Fibroblast of skin of left biceps (primary cell): ENCODE measurements at places on chromosomes 5 and 9.
A peak's percentile ranks its signal among the peaks of the same experiment; 100 is the strongest.

DNA sequence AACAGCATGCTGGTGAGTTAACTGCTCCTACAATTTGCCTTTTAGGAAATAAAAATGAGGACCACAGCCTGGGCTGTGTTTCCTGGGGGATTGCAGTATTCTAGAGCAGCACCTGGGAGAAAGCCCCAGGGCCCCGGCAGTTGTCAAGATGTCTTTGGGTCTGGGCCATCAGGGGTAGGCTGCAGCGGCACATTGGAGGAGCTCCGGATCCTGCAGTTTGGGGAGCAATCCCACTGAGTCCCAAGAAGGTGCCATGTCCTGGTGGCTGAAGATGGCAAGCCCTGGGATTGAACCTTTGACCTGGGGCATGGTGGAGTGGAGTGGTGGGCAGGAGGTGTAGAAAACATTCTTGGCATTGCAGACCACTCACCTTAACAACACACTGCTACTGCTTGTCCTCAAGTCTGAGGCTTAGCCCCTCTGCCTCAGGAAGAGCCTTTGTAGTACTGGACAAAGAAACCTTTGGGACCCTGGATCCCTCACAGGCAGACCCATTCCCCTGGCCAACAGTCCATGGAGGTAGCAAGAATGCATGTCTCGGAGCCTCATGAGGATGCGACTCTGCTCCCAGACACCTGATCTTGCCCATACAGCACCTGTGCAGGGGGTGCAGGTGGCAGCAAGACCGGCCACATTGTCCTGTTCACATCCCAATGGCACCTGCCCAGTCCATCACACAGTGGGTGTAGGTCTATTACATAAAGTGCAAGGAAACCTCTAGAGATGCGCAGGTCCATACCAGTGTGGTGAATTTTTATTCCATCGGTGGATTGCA lies 159.1 kb upstream of the IRX2 start:
- DNase-seq, result no peak

DNA sequence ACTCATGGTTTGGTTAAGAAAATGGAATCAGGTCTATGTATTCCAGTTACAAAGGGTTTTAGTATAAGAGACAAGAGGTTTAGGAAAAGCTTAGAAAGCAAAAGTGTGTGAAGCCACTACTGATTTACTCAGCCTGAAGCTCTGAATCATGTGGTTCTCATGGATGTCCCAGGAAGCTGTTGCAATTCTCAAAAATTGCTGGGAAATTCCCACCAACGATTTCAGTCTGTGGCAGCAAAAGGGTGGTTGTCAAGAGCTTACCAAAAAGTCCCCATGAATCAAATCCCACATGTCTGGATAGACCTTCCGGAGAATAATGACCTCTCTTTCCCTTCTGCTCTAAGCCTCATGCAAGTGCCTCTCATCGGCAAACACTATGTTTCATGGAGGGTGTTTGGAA lies 929.9 kb downstream of the TLE4 start:
- DNase-seq, result no peak

DNA sequence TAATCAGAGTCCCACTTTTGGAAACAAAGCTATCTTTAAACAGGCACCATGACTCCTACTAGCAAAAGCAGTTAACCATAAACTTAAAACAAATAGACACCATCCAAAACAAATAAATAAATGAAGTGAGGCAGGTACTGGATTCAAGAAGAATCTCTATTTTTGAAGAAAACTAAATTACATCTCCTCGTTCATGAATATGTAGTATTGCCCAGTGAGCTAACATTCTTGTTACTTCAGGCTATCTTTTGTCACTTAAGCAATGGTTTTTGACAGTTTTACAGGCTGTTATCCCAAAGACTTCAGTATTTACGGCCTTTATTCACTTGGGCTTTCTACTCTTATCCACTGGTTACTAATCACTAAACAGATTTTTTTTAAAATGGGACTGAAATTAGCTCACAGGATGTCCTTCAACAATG lies 242.5 kb downstream of the MLLT3 start:
- DNase-seq, result no peak

DNA sequence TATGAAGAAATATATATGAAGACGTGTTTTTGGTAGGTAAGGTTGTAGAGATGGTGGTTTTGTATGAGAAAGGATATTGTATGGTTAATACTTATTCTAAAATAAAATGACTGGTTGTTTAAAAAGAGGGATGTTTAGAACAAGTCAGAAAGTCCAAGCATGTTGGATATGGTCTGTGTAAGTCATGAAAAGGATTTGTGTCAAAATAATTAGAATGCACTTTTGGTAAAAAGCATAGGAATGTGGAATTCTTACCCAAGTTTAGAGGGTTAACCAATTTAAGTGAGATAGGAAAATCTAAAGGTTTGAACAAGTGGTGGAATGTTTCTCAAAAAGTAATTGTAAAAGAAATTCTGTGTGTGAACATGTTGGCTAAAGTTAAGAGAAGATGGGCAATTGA lies 1556.5 kb upstream of the C9orf72 start:
- no peak for DNase-seq

DNA sequence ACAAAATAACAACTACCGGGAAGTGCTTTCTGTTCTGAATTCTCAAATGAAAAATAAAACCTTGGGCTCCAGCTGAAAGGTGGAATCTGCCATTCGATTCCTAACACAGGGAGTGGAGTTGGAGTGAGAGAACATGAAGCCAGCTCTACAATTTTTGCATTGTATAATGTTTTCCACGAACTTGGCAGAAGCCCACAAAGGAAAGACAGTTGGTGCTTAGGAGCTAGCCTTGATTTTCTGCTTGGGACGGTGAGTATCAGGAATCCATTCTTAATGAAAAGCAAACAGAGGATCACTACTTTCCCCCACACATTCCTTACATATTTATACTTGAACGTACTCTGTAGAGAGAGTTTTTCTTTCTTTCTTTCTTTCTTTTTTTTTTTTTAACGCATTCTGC lies 74.2 kb upstream of the FBXL7 start:
- no peak for DNase-seq

GRCh38 chr9:1917396-1917935 lies 97.7 kb upstream of the SMARCA2 start:
- DNase-seq, result no peak

DNA sequence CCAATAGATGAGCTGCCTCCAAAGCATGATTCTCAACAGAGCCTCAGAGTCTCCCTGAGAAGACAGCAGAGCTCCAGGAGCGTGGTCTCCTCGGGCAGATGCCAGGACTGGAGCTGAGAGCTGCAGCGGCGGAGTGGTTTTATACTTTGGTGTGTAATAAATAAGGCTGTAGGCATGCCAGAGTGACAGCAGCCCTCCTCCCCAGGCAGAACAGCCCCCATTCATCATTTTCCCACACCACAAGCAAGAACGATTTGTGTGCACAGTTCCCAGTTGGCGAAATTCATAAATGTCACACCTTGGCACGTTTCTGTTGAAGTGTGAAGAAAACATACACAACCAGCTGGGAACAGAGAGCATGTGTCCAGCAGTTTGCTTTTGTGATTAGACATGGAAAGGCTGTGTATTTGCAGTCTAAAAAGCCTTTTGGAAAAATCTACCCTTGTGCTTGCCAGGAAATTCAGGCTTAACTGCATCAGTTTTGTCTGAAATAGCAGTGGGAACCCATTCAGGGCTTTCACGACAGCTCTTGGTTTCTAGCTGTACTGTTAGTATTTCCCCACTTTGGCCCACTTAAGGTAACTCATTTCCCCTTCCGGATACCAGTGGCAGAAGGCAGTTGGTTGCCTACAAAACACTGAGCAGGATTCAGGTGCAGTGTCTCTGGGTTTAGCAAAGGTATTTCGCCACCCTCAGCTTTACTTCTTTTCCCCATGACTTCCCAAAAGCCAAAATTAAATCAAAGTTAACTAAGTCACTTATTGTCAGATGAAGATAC lies at the start of gene C1QTNF3:
TSS of gene C1QTNF3 (minus strand) at position 115 of the 778 bp plus-strand sequence. CDS start at position 27, 88 bp downstream.
- DNase-seq, result peak; percentile 40

DNA sequence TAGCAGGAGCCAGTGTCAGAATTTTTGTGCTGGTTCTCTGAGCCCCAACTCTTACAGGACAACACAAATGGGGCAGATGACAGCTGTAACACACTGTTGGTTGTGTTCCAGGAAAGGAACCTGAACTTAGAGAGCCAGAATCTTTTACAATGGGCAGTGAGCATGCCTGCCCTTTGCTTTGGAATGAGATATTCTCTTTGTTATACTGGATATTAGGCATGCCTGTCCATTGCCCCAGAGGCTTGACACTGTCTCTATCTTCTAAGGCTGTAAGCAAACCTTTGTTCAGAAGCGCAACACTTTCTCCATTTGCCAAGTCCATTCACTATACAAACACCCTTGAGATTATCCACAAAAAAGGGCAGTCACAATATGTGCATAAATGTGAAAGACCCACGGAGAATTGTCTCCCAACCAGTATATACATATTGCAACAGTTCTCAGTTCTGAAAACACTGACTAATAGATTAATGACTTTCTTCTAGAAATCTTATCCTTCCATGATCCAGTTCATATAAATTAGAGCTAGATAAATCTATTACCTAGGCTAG lies 26.3 kb upstream of the CEP120 start:
- DNase-seq, result no peak

DNA sequence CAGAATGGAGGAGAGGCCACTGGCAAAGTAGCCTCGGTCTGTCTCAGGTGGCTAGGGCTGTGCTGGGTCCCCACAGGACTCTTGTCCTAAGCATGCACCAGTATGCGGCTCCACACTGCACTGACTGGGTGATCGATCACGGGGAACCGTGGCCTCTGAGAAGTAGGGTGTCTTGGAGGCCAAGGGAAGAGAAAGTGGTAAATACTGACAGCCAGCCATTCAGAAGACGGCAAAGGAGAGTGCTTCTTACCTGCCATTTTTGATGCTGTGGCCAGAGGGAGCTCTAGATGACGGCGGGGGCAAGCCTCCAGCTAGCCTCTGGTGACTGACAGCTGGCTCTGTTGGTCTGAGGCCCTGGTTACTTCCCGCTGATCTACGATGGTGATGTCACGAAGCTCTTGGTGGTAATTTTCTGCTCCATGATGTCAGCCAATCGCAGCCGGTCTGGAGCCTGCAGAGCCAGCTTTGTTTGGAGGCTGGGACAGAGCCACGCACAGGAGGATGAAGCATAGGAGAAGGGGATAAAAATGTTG lies 40.4 kb upstream of the GADD45G start:
- no peak for DNase-seq

DNA sequence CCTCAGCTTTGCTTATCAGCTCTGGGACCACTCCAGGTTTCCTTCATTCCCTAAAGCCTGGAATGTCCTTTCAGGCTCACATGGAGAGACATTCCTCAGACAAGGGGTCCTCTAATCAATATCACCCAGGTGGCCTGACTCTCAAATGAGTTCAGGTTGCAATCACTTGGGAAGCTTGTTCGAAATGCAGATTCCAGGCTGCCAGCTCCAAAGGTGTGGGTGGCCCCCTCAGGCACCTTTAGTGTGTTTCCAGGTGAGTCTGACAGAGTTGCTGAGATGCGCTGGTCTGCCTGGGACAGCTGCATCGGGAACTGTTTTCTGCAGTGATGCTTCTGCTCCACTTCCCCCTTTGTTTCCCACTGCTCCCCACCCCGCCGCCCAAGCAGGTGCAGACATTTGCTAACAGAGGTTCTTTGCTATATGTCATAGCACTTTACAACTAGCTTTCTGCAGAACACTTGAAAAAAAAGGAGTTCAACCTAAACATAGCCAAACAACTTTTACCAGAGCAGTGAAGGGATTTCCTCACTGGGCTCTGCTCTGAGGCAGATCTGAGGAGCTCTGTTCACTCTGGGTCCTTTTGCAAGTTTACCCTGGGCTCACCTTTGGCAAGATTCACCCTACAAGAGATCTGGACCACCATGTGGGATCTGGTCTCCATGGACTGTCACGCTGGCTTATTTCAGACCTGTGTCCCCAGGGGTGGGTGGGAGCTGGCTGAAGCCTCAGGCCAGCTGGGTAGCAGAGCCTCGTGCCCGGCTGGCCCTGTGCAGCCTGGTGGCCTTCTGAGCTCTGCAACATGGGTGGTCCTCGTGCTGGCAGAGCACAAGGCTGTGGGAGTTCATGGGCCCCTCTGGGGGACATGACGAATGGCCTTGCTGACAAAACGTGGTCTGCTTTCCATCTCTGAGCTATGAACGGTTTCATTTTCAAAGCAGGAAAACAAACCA lies 539.6 kb downstream of the CCDC171 start:
- no peak for DNase-seq

DNA sequence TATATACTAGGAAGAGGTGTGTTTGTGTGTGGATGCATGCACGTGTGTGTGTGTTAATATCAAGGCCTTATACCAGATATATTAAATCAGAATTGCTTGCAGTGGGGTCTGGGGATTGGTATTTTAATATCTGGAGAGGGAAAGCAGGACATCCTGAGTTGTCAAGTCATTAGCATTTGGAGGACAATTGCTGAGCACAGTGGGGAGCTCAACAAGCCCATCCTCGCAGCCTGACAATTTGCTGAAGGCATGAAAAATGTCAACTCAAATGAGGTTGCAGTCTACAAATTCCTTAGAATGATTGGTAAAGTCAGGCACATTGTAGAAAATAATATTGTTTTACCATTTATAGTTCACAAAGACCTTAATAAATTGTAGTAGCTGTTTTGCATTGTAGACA lies 627.4 kb downstream of the LRRC70 start:
- DNase-seq, result no peak

GRCh38 chr5:135091286-135091685 lies 57.3 kb upstream of the PITX1 start:
- no peak for DNase-seq

- no peak for DNase-seq
These were observed 178.7 kb downstream of the FSTL4 start for GRCh38 chr5:133433641-133434040.

DNA sequence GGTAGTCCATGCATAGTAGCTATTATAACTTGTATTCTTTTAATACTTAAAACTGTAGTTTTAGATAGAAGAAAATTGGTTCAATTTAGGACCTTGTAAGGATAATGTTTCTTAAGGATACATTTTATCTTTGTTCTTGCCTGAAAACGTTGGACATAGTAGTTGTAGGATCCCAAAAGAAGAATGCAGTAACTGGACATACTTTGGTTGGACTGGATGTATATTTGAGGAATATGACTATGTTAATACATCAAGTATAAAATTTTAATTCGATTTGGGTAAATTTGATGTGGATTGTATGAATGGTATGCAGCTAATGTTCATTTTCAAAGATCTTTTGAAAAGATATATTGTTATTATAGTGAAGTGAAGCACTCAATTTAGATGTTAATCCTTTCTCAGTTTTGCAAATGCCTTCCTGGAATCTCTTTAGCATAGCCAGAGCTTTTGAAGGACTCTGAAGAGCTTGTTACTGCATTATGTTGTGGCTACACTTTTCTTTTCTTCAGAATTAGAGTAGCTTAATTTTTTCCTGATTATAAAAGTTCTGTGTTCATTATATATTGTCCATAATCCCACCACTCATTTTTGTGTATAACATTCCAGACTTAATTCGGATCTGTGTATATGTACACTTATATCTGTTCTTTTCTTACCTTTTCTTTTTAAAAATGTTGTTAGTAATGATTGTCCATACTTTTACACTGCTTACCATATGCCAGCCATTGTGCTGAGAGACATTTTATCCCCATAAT lies 41.2 kb downstream of the LRRTM2 start:
- no peak for DNase-seq

DNA sequence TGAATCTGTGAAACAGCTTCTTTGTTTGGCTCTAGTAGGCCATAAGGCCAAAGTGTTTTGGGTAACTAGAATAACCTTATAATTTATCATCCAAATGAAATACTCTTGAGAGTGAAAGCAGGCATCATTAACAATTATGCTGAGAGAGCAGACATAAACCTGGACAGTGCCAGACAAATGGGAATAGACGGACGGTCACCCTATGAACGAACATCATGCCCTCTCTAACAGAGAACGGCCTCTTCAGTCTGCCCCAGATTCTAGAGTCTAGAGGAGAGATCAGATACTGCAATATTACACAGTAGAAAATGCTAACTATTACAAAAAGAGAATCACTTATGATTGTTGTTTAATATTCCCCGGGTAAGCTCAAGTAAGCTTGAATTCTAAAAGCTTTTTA lies 68.5 kb downstream of the APBA1 start:
- no peak for DNase-seq
